NCI-H510A treated with DMSO at 0.1 percent for 48 hours (cell line): ENCODE measurements at places on chromosomes 6 and 20.

- no peak for DNase-seq
These were observed 21.0 kb upstream of the IFNGR1 start for GRCh38 chr6:137240168-137240567.

GRCh38 chr6:37130704-37131103, 39.2 kb upstream of the PIM1 start:
- peak; percentile 68 for DNase-seq

- DNase-seq: no peak
These were observed 78.6 kb upstream of the RBM24 start for GRCh38 chr6:17202526-17202925.

DNA sequence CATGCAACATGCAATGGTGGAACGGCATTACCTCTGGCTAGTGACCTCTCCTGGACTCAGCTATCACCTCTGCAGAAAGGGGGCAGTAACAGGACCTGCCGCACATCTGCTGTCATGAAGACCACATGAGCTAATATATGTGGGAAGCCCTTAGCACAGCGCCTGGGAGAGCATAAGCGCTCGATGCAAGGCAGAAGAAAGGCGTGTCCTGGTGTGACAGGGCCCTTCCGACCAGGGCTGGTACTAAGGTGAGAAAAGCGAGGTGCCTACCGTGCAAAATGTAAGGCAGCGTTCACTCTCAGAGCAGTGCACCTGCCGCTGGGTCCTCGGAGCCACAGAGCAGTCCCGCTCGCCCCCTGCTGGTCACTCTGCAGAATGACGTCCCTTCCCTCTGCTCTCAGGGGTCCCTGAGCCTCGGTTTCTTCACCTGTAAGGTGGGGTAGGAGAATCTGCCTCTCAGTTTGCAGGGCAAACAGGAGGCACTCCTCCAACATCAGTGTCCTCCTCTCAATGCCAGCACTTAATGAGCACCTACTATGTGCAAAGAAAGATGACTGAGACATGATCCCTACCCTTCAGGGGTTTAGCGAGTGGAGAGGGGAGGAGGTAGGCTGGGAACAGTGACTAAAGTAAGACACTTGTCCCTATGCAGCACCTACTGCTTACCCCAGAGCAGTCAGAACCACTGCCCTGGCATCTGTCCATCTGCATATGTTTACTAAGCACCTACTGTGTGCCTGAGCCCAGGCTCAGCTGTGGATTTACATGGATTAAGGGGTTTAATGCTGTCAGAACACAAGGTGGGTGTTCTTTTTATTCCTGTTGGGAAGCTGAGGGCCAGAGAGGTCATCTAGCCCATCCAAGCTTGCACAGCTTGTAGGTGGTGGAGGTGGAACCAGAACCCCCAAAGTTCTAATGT, 41.1 kb upstream of the PTGIS start:
- DNase-seq: peak; percentile 82

GRCh38 chr6:143583542-143584327, 72.2 kb upstream of the FUCA2 start:
- no peak for DNase-seq

GRCh38 chr6:36733300-36733699, 35.7 kb downstream of the RAB44 start:
- DNase-seq: no peak

GRCh38 chr6:34656378-34657036, 40.1 kb downstream of the ILRUN start:
- DNase-seq: peak; percentile 97

GRCh38 chr6:6801635-6802218, 213.2 kb downstream of the LY86 start:
- no peak for DNase-seq

GRCh38 chr20:61580958-61581824, 329.1 kb downstream of the CDH4 start:
- no peak for DNase-seq

GRCh38 chr6:36947570-36948351, 6.8 kb upstream of the PI16 start:
- no peak for DNase-seq

DNA sequence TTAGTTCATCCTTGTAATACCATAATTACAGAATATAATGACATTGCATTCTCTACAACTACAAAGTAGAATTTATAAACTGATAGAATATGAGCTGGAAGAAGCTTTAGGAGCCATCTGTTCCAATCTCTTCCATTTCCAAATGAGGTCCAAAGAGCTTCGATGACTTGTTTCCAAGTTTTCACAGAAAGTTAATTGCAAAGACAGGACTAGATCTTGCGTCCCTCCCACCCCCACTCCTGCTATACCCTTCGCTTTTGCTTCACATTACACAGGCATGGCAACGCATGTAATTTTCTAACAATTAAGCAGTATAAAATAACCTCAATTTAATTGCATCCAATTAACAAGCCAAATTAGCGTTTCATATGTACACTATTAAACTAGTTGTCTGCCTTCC, 7.0 kb downstream of the HIVEP2 start:
- no peak for DNase-seq

DNA sequence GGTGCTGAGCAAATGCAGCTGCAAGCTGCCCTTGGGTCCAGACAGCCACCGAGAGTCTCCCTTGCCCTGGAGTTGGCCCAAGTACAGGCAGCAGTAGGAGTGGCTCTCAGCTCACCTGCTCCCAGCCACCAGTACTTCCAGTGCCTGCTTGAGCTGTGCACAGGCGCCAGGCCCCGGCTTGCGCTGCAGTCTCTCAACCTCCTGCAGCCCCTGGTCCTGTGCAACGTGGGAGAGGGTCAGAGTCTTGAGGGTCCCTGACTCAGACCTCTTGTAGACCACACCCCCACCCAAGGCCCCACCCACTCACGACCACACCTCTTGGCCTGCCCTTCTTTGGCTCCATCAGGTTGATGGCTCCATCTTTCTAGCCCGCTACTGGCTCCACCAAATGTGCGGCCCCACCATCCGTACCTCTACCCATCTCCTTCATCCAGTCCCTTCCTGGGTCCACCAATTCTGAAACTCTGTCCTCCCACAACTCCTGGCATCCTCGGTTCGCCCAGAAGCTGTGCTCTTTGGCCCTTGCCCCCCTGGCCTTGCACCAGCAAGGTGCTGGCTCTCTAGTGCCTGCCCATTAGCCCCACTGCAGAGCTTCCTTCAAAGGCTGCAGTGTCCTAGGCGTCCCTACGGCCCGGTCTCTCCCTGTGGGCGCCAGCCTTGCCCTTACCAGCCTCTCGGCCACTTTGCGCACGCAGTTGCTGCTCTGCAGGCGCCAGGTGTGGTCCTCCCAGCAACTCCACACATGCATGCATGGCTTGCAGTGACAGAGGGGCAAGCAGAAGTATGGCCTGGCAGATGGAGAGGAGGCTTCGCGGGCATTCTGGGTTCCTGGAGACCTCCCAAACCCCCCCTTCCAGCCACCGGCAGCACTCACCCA, 16.5 kb upstream of the SPAG4 start:
- peak; percentile 28 for DNase-seq

DNA sequence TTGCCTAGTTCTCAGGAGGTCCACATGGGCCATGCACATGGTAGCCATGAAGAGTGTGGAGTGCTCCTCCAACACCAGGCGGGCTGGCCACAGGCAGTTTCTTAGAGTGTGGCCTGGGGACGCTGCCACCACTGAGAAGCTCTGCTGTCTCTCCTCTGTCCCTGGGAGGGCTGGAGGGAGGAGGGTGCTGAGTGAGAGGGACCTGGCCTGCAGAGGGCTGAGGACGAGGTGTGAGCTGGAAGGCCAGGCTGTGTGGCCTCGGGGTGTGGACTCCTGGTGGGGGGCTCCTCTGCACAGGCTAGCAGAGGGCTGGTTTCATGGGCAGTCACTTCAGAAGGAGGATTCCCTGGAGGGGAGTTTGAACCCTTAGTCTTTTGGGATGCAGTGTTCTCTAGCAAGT, 39.7 kb downstream of the SYNJ2 start:
- no peak for DNase-seq

- DNase-seq: no peak
These were observed 43.6 kb downstream of the AFDN start for GRCh38 chr6:167870321-167870720.

- DNase-seq: no peak
These were observed 34.0 kb upstream of the YWHAB start for GRCh38 chr20:44851545-44851944.

- no peak for DNase-seq
These were observed 42.9 kb downstream of the CDH26 start for GRCh38 chr20:60001108-60001507.

- DNase-seq: no peak
These were observed 90.7 kb downstream of the TRMT6 start for GRCh38 chr20:5859608-5860007.

- DNase-seq: peak; percentile 73
These were observed 69.6 kb downstream of the SSR1 start for GRCh38 chr6:7243179-7243981.

- DNase-seq: no peak
These were observed 84.8 kb downstream of the TRERF1 start for GRCh38 chr6:42366999-42367352.
